ENCODE measurements at places on chromosomes 1 and 21. TPM values are rescaled to one million over a fixed set of nuclear protein-coding genes. Genes with fewer than 3 reads are reported as not detected.

- DNase-seq: no peak
Observed at GRCh38 chr1:199403531-199404116, 623.9 kb upstream of the NR5A2 start.

DNA sequence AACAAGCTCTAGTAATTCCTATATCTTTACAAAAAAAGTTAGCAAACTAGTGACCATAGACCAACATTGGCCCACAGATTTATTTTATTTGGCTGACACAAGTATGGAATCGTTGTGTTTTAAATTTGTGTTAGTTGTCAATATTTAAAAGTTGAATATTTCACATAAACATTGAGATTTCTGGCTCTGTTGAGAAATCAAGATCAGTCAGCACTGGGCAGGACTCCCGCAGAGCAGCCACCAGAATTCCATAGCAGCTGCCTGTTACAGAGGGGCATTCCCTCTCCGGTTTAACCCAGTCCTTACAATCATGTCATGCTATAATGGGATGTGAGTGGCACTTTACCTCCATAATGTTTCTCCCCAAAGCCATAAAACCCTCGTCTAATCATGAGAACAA, 79.2 kb upstream of the NRIP1 start:
- DNase-seq: no peak

DNA sequence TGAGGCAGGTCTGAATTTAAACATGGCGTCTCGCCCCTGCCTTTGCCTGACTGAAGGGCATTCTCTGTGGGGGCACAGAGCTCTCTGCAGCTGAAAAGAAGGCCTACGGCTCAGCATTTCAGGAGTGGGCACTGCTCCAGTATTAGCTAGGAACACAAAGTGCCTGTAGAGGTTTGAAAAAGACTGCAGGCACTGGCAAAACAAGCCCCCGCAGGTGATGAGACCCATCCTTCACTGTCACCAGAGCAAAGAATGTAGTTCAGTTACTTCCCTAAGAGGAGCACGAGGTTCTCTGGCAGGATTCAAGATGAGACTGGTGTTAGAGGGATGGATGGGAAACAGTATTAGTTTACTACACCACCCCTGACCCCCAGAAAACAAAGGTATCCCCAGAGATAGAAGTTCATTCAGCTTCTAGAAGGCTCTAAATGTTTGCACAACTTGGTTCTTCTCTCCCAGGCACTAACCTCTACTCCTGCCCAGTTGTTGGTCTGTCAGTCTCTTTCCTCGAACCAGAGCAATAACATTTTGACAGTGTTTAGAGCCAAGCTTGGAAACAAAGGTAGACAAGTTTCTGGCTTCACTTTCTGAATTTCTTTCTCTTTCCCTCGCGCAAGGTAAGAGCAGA, 101.9 kb upstream of the KCNE2 start:
- no peak for DNase-seq

CR1L gene
- polyA plus RNA-seq: not detected

GRCh38 chr1:217712925-217713597, 81.9 kb downstream of the SPATA17 start:
- DNase-seq: no peak

GRCh38 chr1:62962901-62963776, 179.2 kb downstream of the ATG4C start:
- DNase-seq: peak; percentile 53

PALMD gene
- polyA plus RNA-seq: 3.4 TPM

GRCh38 chr1:61776091-61776490, 33.8 kb downstream of the PATJ start:
- DNase-seq: no peak

CFAP141 gene
- polyA plus RNA-seq: not detected

DNA sequence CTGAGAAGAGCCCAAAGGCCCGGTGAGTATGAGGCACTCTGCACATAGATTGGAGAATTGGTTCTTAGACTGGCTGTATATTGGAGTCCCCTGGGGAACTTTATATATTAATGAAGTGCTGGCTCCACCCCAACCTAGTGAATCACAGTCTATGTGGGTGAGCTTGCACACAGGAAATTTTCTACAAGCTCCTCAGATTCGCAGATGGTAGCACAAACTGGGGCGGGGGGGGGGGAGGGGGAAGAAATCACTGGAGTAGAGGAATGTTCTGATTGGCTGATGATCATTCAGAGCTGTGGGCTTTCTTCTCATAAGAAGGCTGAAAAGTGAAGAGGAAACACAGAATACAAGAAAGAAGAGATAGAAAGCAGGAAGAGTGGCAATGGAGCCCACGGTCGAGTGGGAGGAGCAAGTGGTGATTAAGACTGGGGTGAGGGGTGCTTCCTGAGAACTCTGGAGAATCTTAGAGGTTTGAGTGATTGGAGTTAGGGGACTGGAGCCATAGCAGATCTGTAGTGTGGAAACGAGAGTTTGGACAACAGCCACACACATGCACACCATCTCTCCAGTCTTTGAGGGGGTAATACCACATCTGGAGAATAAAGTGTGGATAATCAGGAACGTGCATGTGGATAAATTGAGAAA, 465.9 kb upstream of the DAB1 start:
- DNase-seq: no peak

ZNF644 gene
- polyA plus RNA-seq: 7.4 TPM

GRCh38 chr1:63874278-63874880, 100.6 kb downstream of the ROR1 start:
- DNase-seq: no peak

- DNase-seq: no peak
Observed at GRCh38 chr1:33036051-33036525, 595 bp downstream of the AK2 start.

- DNase-seq: no peak
Observed at GRCh38 chr1:243946946-243947345, 96.9 kb upstream of the AKT3 start.

CEP170 gene
- 61.5 TPM for polyA plus RNA-seq

DNA sequence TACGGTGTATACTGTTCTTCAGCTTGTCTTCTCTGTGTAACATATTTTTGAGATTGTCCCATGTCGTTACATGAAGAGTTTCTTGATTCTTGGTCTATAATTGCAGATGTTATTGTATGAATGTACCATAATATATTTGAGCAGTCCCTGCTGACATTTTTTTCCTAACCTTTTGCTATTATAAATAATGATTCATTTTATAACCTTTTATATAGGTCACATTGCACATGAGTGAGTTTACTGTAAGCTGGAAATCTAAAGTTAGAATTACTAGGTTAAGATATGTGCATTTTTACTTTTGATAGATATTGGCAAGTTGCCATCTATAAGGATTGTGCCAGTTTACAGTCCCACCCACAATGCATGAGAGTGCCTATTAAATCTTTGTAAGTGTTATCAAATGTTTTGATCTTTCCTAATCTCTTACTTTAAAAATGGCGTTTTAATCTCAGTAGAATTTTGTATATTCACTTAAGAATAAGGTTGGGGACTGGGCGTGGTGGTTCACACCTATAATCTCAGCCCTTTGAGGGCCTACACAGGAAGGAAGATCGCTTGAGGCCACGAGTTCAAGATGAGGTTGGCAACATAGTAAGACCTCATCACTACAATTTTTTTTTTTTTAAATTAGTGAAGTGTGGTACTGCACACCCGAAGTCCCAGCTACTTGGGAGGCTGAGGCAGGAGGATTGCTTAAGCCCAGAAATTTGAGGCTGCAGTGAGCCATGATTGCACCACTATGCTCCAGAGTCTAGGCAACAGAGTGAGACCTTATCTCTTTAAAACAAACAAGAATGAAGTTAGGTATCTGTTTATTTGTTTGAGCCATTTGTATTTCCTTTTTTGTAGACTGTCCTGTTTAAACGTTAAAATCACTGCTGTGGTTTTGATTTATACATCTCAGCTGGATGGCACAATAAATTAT, 36.5 kb downstream of the ZMYM1 start:
- DNase-seq: no peak

GRCh38 chr1:39508857-39509305, 17.4 kb downstream of the BMP8A start:
- no peak for DNase-seq

ADCY10 gene
- polyA plus RNA-seq: not detected

DNA sequence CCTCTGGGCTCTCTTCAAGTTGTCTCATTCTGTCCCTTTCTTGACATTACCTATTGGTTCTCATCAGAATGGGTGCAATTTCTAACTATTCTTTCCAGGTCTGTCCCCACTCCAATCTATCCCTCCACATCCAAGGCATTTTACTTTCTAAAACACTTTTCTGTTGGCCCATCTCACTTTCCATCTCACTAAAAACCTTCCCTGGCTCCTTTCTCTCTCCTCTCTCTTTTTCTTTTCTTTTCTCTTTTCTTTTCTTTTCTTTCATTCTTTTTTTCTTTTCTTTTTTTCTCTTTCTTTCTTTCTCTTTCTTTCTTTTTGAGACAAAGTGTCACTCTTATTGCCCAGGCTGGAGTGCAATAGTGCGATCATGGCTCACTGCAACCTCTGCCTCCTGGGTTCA, 279.2 kb upstream of the SGIP1 start:
- DNase-seq: no peak

Measured in brain (organoid and tissue), 16 donors.